Kidney glomerular epithelial cell (primary cell): ENCODE measurements at places on chromosomes 4 and X.

- DNase-seq, result no peak
Observed at GRCh38 chr4:159237975-159238374, 135.1 kb downstream of the RAPGEF2 start.

DNA sequence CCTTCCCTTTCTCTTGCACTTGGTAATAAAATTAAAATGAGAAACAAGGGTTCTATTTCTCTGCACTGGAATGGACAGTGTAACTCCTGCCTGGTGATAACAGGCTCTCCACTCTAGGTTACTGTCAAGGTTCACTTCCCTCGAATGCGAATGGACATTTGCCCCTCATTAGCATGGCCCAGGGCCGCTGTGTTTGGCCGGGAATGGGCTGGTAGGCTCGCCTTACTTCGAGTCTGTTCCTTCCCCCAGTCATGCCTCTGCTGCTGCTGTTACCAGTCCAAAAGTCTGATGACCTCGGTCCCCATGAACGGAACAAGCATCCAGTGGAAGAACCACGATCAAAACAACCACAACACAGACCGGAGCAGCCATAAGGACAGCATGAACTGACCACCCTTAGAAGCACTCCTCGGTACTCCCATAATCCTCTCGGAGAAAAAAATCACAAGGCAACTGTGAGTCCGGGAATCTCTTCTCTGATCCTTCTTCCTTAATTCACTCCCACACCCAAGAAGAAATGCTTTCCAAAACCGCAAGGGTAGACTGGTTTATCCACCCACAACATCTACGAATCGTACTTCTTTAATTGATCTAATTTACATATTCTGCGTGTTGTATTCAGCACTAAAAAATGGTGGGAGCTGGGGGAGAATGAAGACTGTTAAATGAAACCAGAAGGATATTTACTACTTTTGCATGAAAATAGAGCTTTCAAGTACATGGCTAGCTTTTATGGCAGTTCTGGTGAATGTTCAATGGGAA, 61.5 kb downstream of the EDNRA start:
- no peak for DNase-seq

DNA sequence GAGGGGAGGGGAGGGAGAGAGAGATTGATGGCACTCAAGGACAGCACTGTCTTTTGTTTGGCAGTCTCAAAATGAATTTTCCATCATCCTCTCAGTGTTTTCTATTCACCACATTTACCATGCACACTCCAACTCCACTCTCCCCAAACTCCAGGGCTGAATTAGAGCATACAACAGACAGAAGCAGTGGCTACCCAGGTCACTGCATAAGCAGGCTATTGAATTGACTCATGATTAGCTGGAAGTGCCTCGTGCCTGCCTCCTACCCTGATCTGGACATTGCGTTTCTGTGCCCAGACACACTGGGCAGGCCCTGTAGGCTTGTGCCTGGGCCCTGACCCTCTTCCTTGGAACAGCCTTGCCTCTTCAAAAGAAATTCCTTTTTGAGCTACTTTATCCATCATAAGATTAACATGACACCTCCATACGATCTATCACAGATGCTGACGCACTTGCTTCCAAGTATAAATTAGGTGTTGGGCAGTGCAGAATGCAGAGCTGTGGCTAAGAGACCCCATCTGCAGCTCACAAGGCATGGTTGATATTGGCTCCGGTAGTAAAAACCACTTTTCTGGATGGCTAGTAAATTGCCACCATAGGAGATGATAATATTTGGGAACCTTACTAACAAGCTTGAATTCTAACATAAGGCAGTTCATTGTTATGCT, 752.9 kb downstream of the RPA4 start:
- no peak for DNase-seq

DNA sequence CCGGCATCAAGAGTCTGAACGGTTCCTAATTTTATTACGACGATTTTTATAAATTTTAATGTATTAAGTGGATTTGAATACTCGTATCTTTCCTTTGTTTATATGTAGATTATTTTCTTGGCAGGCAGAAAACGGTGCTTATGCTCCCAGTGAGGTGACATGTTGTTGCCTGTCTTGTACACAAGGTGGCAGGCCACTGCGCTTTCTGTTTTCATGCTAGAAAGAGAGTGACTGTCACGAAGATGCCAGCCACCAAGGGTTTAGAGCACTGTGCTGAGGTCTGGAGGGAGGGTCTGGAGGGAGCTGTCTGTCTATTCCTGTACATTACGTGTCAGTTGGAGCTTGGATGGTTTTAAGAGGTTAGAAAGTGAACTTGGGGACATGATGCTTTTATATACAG, 87.7 kb downstream of the SHROOM2 start:
- no peak for DNase-seq

DNA sequence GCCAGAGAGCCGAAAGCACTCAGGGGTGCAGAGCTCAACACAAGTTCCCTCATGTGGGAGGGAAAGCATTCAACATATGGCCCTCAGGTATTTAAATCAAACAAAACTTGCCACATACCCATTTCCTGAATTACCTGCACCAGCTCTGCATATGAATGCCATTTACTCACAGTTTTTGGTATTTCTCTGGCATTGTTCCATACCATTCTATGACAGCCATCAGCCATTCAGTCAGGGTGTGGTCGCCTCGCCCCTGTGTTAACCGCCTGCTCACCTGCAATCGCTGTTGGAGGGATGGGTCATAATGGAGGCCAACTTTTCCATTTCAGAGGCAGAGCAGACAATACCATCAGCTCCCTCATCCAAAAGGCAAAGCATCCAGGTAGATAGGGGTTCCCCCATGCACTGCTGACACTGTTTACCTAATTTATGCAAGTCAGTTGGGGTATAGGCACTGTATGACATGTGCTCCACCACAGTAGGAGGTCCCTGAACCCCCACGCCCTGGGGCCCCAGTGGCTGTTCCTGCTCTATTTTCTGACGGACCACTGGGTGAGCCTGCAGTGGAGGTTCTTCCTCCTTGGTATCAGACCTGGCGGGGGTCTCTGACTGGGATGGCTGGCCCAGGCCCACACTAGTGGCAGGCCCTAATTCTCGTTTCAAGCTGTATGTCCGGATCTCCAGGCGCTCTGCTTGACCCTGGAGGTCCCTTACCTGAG, 227.1 kb downstream of the ADGRL3 start:
- DNase-seq, result no peak

DNA sequence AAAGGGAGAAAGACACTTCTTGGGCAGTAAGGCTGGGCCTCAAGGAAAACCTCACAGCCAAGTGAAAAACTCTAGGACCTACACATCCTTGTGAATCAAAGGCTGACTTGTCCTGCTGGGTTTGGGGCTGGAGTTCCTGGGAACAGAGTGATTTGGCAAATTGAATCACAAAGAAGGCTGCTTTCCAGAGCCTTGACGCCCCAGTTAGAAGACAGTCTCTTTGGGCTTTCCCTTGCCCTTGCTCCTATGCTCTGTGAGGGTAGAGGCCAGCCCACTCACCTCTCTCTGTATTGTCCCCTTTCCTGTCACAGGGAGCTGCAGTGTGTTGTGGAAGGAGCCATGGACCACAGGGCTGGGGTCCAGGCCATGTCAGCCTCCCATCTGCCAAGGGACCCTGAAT, 9.6 kb downstream of the AMER1 start:
- no peak for DNase-seq

DNA sequence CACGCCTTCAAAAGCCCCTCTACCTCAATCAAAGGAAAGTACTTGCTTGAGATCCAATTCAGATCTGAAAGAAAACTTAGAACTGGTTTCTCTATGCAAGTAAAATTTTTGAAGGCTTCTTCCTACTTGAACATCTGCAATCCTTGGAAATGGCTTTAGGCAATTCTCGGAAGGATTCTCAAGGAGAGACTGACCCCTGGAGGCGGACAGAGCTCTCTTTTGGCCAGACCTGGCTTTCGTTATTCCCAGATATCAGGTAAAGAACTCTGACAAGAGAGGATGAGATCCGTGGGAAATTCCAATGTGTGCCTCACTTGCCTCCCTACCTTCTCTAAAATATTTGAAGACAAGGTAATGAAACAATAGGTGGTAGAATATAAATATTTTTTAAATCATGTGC, 670.3 kb upstream of the FAM241A start:
- DNase-seq, result peak; percentile 46

DNA sequence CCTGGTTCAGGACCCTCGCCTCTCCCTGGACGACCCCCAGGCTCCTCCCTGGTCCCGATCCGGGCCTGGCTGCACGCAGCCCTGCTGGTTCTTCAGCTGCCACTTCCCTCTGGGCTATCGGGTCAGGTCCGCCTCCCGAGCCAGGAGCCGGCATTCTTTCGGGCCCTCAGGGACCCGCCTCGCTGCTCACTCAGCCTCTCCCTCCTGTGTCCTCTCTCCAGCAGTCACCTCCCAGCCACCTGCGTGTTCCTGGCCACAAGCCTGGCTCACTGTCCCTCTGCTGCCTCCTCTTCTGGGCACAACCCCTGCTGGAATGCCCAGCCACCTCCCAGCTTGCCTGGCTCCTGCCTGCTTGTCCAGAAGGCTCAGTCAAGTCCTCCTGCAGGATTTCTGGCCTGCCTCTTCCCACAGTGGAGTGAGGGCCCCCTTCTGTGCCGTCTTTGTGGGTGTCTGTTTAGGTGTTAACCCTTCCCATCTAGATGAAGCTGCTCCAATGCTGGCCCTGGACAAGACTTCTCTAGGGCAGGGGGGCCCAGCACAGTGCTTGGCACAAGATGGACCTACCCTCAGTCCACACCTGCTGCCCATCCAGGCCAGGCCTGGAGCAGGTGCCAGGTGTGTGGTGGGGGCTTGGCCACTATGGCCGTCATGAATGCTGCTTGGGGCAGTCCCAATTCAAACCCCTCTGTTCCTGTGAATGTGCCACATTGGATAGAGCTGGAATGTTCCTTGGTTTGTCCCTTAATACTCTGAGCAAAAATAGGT, 2.2 kb downstream of the WFS1 start:
- DNase-seq, result no peak

DNA sequence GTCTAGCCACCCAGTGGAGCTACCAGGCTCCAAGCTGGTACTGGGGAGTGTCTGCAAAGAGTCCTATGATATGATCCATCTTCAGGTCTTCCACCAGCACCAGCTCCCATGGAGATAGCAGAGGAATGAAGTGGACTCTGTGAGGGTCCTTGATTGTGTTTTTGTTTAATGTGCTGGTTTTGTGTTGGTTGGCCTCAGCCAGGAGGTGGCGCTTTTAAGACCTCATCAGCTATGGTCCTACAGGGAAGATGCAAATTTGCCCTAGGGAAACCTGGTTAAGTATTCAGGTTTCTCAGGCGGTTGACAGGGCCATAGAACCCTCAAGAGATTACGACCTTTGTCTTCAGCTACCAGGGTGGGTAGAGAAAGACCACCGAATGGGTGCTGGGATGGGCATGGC, 1141.1 kb downstream of the STIM2 start:
- DNase-seq, result no peak

GRCh38 chr4:120007191-120007871, 59.3 kb downstream of the MAD2L1 start:
- DNase-seq, result no peak

- no peak for DNase-seq
Observed at GRCh38 chr4:797066-797465, 28.9 kb downstream of the CPLX1 start.

GRCh38 chr4:41613386-41613785, 75.4 kb downstream of the LIMCH1 start:
- no peak for DNase-seq

DNA sequence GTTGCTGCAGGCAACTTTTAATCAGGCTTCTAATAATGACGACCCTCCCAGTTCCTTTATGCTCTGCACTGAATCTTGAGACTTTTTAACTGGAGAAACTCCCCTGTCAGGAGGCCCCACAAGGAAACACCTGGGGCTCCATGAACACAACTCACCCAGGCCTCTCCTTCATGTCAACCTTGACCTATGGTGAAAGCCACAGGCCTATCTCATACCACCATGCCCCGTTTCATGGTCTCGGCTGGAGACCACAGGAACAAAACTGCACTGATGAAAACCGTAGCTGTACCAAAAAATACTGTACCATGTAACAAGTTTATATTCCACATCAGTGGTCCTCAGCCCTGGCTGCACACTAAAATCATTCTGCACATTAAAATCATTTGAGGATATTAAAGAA, 57.0 kb downstream of the ZNF827 start:
- DNase-seq, result no peak

- DNase-seq, result no peak
Observed at GRCh38 chrX:42628471-42628870, 149.5 kb downstream of the PPP1R2C start.

- no peak for DNase-seq
Observed at GRCh38 chr4:120316416-120316815, 249.8 kb upstream of the MAD2L1 start.

DNA sequence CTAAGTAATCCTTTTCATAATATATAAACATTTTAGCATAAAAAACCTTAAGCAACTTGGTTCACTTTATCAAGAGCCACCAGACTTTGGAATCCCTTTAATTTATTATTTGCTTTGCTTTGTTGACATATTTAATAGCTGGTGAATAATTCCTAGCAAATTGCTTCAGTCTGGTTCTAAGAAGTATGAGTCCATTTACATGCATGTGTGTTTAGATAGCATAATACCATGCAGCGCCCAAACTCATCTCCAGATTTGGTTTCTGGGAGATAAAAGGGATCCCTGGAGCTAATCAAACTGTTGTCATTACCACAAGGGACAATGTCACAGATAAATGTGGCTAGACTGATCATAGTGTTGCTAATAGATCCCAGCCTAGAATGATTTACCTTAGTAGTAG, 111.8 kb downstream of the TMEM144 start:
- DNase-seq, result no peak

DNA sequence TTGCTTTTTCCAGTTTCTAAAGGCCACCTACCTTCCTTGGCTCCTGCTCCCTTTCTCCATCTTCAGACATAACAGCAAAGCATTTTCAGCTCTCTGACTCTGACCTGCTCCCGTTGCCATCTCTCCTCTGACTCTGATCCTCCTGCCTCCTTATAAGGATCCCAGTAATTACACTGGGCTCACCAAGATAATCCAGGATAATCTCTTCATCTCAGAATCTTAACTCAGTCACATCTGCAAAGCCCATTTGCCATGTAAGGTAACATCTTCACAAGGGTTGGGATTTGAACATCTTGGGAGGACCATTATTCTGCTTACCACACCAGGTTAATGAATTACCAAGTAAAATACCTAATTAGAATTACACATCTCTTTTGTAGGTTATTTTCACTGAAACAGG, 41.3 kb upstream of the MAGED1 start:
- no peak for DNase-seq

GRCh38 chr4:48205107-48205506, 64.5 kb downstream of the TEC start:
- no peak for DNase-seq

- peak; percentile 2 for DNase-seq
Observed at GRCh38 chrX:152821145-152821765, 9.3 kb downstream of the CETN2 start.

DNA sequence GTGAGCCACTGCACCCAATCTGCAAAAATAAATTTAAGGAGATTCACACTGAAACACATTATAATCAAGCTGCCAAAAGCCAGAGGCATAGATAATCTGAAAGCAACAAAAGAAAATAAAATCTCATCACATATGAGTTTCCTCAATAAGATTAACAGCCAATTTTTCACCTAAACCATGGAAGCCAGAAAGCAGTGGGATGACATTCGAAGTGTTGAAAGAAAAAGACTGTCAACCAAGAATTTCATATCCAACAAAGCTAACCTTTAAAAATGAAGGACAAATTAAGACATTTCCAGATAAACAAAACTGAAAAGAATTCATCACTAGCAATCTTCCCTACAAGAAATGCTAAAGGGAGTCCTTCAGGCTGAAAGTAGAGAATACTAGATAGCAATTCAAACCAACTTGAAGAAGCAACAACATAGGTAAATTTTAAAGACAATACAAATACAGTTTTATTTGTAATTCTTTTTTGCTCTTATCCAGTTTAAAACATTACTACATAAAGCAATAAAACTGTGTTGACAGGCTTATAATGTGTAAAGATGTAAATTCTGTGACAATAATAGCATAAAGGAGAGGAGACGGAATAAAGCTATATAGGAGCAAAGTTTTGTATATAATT, 23.1 kb upstream of the KLHL8 start:
- peak; percentile 5 for DNase-seq
